ENCODE measurements at places on chromosomes 5 and 9. TPM values are rescaled to one million over a fixed set of nuclear protein-coding genes. Genes with fewer than 3 reads are reported as not detected.

DNA sequence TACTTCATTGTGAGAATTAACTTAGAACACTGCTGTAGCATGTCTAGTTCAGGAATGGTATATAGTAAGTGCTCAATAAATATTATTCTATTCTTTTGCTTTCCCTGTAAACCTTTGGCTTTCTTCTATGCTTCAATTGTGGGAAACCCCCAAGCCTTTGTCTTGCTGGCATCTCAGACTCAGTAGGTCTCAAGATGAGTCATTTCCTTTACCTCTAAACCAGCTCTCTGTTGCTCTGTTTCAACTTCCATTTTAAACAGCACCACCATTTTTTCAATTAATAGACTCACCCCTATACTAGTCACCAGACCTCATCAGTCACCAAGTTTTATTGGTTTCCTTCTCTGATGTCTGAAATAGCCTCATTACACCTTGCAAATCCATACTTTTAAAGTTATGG lies 43.5 kb downstream of the DMAC1 start:
- no peak for DNase-seq

LVRN gene
- total RNA-seq = 0.64 TPM

GRCh38 chr9:21972361-21972760 lies 21.8 kb downstream of the CDKN2A start:
- no peak for DNase-seq

UGT3A2 gene
- total RNA-seq = not detected

ALDH1A1 gene
- 155 TPM for total RNA-seq

GRCh38 chr5:43295202-43295601 lies 18.0 kb downstream of the HMGCS1 start:
- no peak for DNase-seq

GRCh38 chr5:128202320-128202719 lies 118.8 kb downstream of the SLC12A2 start:
- no peak for DNase-seq

DNA sequence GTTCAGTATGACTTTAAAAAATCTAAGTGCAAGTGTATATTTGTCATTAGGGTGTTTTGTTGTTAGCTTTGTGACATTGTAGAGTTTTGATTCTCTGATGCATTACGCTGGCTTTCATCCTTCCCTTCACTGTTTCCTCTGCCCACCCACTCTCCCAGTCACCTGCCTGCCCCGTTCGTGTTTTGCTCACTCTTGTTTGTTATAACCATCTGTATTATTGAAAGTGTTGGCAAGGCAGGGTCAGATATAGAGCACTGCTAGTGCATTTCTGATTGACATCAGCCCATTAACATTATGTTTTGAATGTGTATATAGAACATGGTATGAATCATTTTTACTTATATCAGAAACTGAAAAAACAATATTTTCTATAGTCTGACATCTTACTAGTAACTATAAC lies 27.3 kb downstream of the SCGB3A1 start:
- DNase-seq = no peak

DNA sequence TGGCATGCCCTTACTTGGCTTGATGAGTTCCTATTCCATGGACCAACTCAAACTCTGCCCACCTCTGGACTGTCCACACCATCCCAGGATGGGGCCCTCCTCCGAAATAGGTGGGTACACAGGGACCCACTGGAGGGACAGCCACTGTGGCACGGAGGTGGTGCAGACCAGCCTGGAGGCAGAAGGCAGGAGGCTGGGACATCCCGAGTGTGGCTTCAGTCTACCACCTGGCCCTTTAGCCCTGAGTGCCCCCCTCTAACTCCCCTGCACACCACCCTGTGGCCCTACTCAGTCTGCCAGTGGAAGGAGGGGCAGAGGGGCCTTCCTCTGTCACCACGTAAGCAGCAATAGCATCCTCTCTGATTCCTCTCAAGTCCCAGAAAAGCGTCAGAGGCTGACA lies 3.7 kb downstream of the IL3 start:
- no peak for DNase-seq

GRCh38 chr5:78756858-78757257 lies 108.3 kb upstream of the LHFPL2 start:
- no peak for DNase-seq

ZNF454 gene
- total RNA-seq = not detected

GDF9 gene
- not detected for total RNA-seq

DNA sequence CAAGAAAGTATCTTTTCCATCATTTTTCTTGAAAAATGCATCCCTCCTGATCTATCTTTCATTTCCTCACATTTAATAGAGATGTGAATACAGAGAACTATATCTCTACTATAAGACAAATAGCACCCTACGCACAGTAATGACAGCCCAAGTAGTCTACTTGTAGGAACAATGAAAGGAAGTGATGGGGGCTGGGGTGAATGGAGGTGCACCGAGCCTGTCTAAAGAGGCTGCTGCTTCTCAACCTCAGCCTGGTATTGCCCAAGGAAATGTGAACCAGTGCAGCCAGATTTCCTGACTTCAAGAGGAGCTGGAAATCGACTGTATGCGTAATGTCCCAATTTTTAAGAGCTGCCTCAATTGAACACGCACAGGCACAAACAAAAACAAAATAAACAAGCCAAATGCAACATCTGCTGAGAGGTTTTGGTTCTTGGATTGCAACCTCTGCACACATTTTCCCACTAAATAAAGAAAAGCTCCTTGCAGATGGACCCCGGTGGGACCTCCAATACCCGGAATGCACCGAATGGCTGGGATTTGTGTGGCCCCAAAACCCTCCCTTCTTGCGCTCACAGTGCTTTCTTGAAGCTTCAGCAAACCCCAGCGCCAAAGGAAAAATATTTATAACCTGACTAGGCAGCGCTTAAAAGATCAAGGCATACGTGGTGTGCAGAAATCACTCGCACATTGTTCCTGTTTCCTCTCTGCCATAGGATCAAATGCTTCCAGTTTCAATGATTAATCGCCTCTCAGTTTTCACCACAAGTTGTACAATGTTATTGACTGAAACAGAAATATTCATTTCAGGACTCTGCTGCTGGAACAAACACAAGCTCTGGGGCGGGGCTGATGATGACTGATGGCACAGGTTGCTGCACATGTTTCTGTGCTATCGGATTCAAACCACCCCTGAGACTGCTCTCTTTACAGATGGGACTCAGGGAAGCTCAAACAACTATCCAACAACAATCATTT lies 68.3 kb downstream of the KCNIP1 start:
- DNase-seq = no peak

- peak; percentile 48 for DNase-seq
These were observed 45.5 kb downstream of the SPOCK1 start for GRCh38 chr5:137453483-137454080.

DNA sequence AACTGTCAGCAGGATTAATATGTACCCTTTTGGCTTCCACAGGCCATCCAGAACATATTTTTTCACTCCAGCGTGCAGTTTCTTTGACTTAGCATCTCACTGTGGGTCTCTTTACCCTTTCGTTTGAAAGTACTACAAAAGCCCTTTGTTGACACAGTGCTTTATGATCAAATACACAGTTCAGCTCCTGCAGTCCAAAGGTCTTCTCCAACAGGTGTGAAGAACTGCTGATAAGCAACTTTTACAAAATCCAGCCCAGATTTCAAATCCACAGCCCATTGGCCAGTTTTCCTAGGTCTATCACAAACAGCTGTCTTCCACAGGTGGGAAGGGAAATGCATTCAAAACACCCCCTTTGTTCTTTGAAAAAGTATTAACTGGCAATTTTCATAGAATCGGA lies 54.8 kb downstream of the MYO10 start:
- DNase-seq = no peak

DNA sequence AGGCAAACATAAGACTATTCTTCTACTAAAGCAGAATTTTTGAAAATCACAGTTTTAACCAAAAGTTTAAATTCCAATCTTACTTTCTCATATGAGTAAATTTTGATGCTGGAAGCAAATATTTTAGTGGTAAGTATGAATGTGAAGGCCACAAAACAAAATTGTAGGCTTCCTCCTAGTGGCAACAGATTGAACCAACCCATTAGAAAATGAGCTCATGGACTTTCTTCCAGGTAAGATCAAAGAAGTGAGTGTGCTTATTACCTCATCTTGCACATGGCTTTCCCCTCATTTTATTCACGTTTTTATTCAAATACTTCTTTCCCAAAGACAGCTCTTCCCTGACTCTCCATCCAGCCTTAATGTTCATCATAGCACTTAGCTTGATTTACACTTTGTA lies 16.5 kb upstream of the RLN2 start:
- no peak for DNase-seq

DNA sequence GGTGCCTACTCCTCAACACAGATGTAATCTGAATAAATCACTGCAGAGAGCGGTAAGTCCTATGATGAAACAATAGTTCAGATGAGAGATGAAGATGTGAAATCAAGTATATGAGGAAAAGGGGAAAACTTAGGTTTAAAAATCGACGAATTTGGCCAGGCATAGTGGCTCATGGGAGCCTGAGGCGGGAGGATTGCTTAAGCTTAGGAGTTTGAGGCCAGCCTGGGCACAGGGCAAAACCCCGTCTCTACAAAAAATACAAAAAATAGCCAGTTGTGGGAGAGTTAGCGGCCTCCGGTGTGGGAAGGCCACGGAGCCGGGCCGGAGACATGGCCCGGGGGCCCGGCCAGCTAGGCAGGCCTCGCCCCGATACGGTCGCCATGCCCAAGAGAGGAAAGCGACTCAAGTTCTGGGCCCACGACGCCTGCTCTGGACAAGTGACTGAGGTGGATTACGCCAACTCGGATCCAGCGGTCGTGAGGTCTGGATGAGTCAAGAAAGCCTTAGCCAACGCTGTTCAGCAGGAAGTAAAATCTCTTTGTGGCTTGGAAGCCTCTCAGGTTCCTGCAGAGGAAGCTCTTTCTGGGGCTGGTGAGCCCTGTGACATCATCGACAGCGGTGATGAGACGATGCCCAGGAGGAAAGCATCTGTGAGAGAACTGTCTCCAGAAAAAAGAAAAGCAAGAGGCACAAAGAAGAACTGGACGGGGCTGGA lies 62.8 kb upstream of the SUB1 start:
- no peak for DNase-seq

MEIKIN gene
- total RNA-seq = not detected

GRCh38 chr9:91946653-91947488 lies 3.2 kb downstream of the ROR2 start:
- no peak for DNase-seq

IL4 gene
- total RNA-seq = not detected

CDH10 gene
- 8.6 TPM for total RNA-seq

- no peak for DNase-seq
These were observed 19.9 kb downstream of the EHMT1 start for GRCh38 chr9:137638680-137639079.

PCDHB5 gene
- total RNA-seq = 0.07 TPM

DNA sequence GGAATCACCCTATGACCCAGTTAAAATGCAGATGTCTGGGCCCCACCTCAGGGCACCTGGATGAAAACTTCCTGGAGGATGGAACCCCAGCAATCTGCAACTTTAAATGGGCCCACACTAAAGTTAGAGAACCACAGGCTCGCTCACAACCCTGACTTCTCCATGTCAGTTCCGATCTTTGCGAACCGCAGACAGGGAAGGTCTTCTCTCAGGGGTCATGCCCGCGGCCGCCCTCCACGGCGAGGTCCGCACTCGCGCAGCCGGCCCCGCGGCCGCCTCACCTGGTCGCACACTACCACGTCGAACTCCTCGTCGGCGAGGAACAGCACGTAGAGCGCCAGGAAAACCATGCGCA lies 499 bp downstream of the ALG2 start:
- no peak for DNase-seq

DNA sequence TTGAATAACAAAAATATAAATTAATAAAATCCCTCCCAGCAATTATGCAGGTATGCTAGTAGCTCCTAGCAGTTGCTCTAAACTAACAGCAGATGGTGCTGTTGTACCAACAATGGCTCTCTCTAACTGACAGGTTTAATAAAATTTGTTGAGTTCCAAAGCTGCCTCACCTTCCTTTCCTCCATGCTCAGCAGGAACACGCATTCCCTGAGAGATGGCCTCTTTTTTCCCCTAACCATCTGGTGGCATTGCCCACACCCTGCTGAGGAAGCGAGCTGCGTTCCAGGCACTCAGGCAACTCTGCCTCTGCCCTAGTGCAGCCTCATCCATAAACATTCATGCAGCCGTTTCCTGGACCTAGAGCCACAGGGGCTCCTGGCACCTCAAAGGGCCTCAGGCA lies 106.2 kb downstream of the KLHL3 start:
- peak; percentile 64 for DNase-seq

DNA sequence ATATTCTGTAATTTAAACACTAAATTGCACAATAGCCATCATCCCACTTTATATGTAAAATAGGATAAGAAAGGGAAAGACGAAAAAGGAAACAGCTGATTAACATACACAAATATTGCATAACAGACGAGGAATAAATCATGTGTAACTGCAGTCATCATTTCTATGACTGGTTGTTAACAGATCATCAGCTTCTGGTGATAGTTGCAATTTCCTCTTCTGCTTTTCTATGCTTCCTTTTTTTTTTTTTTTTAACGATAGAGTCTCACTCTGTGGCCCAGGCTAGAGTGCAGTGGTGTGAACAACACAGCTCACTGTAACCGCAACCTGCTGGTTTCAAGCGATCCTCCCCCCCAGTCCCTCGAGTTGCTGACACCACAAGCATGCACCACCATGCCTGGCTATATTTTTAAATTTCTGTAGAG lies 22.5 kb upstream of the JAKMIP2 start:
- DNase-seq = no peak

CAVIN4 gene
- 0.67 TPM for total RNA-seq

RGS7BP gene
- total RNA-seq = not detected
